Frontal cortex (tissue), 4 donors: ENCODE measurements at places on chromosomes 3 and 15. TPM values are rescaled to one million over a fixed set of nuclear protein-coding genes. Genes with fewer than 3 reads are reported as not detected.

DNA sequence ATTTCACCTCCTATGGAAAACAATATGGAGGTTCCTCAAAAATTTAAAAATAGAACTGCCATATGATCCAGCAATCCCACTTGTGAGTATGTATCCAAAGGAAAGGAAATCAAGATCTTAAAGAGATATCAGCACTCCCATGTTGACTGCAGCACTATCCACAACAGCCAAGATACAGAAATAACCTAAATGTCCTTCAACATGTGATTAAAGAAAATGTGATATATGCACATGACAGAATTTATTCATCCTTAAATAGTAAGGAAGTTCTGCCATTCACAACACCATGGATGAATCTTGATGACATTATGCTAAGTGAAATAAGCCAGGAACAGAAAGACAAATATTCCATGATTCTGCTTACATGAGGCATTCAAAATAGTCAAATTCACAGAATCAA is 303.6 kb upstream of the LRRN1 start:
- no peak for DNase-seq

DNA sequence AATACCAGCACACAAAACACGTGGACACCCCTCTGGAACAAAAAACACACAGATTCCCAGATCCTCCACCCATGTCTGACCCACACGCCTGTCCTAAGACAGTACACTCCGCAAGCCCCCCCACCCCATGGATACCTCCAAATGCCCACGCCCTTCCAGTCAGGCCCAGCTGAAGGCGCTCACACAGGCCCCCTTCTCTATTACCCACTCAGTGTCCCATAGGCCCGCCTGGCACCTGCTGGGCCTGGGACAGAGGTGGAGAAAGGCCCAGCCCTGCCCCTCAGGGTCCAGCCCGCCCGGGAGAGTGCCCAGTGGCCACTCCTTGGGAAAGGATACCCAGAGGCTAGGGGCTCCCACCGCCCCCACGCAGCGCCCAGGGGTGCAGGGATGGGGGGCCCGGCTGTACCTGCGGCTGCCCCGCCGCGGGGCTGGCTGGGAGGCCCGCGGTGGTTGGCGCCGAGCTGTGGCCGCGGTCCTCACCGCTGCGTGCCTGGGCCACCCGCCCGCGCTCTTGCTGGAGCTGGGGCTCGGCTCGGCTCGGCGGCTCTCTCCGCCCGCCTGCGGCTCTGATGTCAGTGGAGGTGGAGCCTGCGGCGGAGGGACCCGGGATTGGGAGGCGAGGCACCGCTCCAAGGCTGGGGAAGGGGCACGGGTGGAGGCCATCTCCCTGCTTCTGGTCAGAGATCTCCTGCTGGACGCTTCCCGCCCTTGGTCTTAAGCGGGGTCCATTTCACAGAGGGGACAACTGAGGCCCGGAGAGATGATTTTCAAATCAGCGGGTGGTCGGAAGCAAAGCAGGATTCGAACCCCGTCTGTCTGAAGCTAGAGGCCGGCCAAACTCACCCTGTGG is at the start of gene CAMK1:
CAMK1 (minus strand) TSS at position 522 of the 850 bp plus-strand sequence. CDS start 2,198 bp downstream, outside the sequence.
- DNase-seq, result peak; percentile 74

DNA sequence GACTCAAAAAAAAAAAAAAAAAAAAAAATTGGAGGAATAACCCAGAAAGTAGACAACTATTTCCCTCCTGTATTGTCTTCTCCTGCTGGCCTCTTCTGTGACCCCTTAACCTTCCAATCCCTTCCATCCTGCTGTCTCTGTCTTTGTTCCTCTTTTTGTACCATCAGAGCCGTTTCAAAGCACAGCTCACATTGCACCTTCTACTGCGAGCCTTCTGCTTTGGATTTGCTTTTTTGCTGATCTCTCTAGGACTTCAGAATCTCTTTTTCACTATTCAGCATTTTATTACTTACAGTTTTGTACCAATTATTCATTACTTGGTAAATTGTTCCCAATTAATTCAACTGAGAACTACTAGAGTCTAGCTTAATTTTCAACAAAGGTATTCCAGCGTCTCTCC is 284.0 kb upstream of the TBL1XR1 start:
- DNase-seq, result no peak

DNA sequence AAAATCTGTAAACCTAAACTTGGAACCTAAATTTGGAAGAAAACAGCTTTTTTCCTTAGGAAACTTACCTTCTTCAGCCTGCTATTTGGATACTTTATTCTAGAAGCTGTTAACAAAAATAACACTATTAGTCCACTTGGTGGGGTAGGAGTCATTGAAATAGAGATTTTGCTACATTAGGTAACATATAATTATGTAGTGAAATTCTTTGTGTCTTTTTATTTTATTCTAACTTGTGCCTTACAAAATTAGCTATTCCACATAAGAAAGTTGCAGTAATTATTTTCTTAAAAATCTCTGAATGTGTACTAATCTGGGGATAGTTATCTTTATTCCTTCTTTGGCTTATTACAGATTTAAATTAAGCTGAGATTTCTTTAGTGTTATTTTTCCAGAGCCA is 360.4 kb upstream of the ROBO2 start:
- DNase-seq, result no peak

- no peak for DNase-seq
These were observed 375.0 kb downstream of the WDR72 start for GRCh38 chr15:53384417-53384816.

GRCh38 chr15:53218666-53219580 is 428.8 kb upstream of the ONECUT1 start:
- DNase-seq, result no peak

DNA sequence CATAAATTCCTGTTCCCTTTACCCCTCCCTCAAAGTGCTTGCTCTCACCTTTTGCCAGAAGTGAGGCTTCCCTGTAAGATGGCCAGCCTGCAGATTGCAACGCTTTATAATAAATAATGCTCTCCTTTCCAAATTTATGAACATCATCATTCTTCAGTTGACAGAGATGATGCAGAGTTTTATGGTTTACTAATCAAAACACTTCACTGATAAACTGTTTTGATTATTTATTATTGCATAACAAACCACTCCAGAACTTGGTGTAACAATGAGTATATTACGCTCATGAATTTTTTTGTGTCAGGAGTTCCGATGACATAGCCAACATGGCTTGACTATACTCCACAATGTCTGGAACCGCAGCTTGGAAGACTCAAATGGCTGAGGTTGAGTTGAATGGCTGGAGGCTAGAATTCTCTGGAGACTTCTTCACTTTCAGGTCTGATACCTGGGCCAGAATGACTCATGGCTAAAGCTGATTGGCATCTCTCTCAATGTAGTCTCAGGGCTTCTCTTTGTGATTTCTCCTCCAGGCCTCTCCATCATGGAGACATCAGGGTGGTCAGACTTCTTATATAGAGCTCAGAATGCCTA is 27.3 kb upstream of the TGFBR2 start:
- DNase-seq, result no peak

DNA sequence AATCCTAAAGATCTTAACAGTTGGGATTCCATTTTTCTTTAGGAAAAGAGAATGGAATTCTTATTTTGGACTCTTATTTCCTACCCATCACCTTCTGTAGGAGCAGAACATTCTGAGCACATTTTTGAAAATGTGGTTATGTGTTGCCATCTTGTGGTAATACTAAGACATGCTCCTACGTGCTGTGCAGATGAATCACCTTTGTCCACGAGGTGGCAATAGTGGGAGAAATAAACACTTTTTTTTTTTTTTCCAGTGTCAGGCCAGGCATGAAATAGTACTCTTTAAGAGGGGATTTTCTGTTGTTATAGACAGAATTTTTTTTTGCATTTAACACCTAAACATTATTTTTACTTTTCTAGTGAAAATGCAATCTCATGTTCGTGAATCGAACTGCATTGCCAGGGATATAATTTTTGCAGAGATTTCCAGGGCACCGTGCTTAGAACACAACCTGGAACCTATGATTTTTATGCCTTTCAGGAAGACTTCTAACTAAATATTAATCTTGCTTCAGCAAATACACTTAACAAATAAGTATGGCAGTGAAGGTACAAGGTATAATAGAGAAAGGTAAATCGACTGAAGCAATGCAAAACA is 196.6 kb downstream of the GAP43 start:
- peak; percentile 58 for DNase-seq

DNA sequence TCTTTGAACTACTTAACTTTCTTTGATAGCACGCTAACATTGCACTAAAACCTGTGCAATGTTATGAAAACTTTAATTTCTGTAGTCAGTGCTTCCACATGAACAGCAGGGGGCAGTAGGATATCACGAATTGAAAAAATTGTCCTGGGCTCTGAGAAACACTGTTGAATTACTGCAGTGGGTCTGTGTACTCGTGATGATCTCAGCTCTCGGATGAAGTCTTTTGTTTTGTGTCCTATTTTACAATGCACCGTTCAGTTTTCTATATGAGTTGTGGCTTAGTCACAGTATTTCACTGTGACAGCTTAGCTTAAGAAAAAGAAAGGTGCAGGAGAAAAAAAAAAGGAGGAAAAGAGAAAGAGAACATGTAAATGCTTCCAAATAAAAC is 141.3 kb upstream of the CCDC54 start:
- peak; percentile 68 for DNase-seq

DNA sequence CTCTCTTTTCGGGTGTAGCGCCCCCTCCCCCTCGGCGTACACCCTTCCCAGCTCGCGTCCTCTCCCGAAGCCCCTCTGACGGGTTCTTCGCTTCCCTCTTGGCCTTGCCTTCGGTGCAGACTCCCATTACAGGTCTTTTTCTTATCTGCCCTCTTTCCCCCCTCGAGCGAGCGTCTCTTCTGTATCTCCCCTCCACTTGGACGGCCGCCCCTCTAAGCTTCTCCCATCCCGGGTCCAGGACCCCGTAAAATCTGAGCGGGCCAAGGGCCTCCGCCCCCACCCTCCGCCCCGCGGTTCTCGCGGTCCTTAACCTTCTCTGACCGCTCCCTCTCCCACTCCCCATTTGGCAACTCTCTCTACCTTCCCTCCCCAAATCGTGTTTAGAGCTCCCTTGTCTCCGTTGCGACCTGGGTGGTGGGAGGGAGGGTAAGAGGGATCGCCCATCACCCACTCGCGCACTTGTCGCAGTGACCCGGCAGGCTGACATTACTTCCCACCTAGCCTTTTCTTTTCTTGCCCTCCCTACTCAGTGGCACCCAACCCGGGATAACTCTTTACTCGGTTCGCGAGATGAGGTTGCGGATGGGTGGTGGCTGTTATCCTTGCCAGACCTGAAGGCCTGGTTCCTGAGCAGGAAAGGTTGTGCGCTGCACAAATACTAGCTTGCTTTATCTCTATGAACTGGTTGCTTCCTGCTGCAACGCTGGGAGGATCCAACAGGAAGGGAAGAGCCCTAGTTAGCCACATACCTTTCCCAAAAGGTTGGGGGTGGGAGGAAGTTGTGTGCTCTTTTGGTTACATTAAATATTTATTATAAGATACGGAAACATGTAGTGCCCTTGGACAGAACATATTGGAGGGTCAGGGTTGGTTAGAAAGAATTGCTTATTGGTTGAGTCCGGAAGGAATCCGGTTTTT is 922 bp downstream of the RAB11A start:
- DNase-seq, result no peak

GRCh38 chr15:46251903-46252302 is 617.1 kb downstream of the SQOR start:
- DNase-seq, result no peak

DNA sequence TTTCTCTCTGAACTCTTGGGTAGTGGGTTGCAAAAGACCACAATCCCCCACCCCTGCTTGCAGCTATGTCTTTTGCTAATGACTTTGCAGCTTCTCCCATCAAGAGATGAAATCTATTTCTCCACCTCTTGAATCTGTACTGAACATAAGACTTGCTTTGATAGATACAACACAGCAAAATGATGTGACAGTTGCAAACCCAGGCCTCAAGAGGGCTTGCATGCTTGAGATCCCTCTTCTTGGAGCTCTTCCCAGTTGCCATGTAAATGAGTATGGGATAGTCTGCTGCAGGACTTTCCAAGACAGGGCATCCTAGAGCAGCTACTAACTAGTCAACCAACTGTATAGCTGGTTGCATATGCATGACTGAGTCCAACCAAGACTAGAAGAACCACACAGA is 783.6 kb downstream of the PDCD6IP start:
- no peak for DNase-seq

The OCA2 gene
- 4.5 TPM for total RNA-seq

The PRC1 gene
- total RNA-seq, result 13.5 TPM

The SYNPR gene
- total RNA-seq, result 119 TPM

The HSPBAP1 gene
- total RNA-seq, result 9.4 TPM

The GPR62 gene
- total RNA-seq, result 0.41 TPM
